Activated naive CD4-positive, alpha-beta T cell treated with Interleukin-2 at 50 U/mL for 16 hours (primary cell): ENCODE measurements at places on chromosomes 5 and 9.

DNA sequence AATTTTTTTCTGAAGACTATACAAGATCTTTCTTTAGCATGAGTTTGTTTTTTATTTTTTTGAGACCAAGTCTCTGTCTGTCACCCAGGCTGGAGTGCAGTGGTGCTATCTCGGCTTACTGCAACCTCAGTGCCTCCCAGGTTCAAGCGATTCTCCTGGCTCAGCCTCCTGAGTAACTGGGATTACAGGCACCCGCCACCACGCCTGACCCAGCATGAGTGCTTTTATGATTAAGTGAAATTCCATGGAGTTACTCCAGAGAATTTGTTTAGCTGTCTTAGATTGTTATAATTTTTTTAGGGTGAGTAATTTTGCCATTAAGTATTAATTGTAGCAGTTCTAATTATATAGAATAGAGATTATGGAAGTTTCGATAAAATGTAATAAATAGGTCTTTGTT, 14.3 kb downstream of the YTHDC2 start:
- DNase-seq, result no peak

GRCh38 chr9:88979021-88979420, 12.2 kb upstream of the S1PR3 start:
- no peak for DNase-seq

DNA sequence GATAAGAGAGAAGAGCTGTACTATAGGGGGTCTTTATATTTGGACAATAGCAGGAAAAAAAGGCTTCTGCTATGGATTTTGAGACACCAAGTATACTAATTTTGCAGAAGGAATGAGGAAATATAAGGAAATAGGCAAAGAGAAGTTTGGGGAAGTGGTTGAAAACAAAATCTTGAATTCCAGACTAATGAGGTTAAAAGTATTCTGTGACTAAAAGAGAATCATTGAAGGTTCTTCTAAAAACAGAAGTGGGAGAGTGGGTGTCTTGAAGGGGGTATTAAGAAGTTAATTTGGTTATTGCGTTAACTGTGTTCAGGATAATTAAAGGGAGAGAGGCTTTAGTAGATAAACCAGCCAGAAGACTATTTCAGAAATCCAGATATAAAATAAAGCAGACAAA, 148.7 kb downstream of the RFK start:
- no peak for DNase-seq

DNA sequence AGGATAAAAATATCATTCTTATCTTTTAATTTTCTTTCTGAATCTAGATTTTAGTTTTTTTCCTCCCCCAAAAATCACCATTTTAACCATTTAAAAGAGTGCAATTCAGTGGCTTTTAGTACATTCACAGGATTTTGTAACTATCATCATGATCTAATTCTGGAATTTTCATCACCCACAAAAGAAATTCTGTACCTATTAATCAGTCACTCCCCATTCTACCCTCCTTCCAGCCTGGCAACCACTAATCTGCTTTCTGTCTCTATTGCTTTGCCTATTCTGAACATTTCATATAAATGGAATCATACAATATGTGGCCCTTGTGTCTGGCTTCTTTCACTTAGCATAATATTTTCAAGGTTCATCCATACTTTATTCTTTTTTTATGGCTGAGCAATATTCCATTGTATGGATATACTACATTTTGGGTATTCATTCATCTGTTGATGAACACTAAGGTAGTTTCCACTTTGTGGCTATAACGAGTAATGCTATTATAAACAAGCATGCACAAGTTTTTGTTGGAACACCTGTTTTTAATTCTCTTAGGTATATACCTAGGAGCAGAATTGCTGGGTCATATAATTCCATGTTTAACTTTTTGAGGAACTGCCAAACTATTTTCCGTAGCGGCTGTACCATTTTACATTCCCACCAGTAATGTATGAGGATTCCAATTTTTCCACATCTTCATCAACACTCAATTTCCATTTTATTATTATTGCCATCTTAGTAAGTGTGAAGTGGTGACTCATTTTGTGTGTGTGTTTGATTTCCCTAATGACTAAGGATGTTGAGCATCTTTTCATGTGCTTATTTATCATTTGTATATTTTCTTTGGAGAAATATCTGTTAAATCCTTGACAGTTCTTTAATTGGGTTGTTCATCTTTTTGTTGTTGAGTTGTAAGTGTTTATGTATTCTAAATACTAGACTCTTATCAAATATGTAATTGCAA, 340.3 kb downstream of the CWC27 start:
- no peak for DNase-seq

- DNase-seq, result no peak
These were observed 45.0 kb upstream of the N4BP3 start for GRCh38 chr5:178068293-178068692.

DNA sequence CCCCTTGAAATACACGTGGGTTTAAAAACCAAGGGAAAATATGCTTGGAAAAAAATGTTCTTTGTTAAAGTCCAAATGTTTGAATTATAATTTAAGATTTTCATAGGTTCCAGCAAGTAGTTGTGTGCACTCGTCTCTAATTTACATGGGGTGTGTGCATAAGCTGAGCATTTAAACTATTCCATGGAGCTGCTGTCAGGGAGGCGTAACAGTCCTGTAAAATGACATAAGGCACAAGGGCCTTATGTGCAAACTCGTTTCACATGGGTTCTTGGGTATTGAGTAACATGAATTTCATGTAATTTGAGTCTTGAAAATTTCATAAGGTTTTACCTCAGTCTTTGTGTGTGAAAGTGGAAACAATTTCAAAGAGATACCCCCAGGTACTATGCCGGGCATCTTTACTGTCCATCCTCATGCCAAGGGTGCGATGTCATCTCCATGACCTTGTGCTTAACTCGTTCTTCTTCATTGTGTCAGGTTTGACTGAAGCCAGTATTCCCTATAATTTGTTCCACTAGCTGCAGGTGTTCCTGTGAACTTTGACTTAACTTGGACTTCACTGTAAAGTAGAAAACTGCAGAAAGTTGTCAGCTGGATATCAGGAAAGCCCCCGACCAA, 359.3 kb downstream of the SH3GL2 start:
- DNase-seq, result no peak

DNA sequence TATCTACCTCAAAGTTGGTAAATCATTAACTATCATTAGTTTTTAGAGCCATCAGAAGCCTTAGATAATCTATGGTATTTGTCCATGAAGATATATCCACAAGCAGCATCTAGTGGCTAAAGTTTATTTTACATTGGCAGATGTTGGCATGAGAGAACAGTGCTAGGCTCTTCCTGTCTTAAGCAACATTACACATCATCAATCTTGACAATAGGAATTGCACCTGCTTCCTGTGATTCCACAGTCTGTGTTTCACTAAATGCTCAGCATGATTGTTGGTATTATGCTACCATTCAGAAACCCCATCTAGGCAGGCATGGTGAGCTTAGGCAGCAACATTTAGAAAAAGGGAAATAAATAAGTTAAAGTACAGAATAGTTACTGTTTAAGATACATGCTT, 246.6 kb downstream of the SLCO4C1 start:
- no peak for DNase-seq

- no peak for DNase-seq
These were observed 617.2 kb downstream of the PDE4D start for GRCh38 chr5:59276325-59276675.

GRCh38 chr5:97297704-97298091, 114.7 kb upstream of the RIOK2 start:
- DNase-seq, result no peak

DNA sequence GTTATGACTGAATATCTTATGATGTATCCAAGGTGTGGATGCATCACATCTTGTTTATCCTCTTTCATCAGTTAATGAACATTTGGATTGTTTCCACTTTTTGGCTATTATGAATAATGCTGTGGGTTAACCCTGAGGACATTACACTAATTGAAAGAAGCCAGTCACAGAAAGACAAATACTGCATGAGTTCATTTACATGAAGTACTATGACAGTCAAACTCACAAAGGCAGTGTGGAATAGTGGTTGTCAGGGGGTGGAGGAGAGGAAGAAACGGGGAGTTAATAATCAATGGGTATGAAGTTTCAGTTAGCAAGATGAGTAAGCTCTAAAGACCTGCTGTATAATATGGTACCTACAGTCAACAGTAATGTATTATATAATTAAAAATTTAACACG, 409.4 kb upstream of the CTNND2 start:
- DNase-seq, result no peak

- DNase-seq, result no peak
These were observed 91.3 kb upstream of the NFIB start for GRCh38 chr9:14405176-14405706.

- DNase-seq, result no peak
These were observed 6.7 kb downstream of the BRD3 start for GRCh38 chr9:134061019-134061687.

- no peak for DNase-seq
These were observed 349.4 kb upstream of the PAPPA start for GRCh38 chr9:115804206-115804605.

- no peak for DNase-seq
These were observed 1.4 kb downstream of the GRIN1 start for GRCh38 chr9:137140151-137141012.

DNA sequence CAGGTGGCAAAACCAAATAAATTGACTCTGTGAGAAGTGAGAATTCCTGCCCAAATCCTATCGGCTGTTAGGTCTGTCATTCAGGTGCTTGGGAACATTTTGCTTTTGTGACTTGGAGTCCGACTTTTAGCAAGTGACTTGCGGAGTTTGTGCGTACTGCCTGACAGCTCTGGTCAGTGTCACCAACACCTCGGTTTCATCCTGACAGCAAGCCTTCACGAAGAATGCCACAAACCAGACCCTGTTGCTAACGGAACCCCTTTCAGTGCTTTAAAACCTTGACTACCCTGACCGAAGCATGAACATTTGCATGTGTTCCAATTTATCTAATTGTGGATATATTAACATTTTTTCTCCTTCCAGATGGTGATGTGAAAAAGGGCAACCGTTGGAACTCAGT, 26.5 kb downstream of the LIX1 start:
- no peak for DNase-seq

GRCh38 chr5:130488252-130488651, 584.0 kb downstream of the CHSY3 start:
- DNase-seq, result no peak

DNA sequence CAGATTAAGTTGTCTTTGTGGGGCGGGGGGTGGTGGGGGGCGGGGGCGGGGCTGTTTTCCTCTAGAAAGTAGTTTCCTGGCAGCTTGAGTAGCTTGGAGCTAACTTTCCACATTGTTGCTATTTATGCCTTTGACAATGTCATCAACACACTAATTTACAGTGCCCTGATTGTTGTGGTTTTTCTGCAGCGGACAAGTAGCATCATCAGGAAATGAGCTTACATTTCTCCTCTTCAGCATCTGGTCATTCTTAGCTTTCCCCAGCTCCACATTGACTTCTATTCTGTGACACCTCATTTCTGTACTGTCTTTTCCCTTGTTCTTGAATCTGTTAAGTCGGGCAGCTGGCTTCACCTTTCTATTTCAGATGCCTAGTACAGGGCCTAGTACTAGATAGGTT, 112.3 kb upstream of the RAD23B start:
- DNase-seq, result no peak
